Globus pallidus (tissue), 1 donor: ENCODE measurements at places on chromosomes 6 and 20.

- DNase-seq = no peak
Observed at GRCh38 chr6:47111685-47112084, 69.6 kb upstream of the ADGRF1 start.

- DNase-seq = no peak
Observed at GRCh38 chr6:31597006-31597405, 4.2 kb upstream of the NCR3 start.

- DNase-seq = no peak
Observed at GRCh38 chr20:2279253-2279779, 16.5 kb upstream of the TGM3 start.

DNA sequence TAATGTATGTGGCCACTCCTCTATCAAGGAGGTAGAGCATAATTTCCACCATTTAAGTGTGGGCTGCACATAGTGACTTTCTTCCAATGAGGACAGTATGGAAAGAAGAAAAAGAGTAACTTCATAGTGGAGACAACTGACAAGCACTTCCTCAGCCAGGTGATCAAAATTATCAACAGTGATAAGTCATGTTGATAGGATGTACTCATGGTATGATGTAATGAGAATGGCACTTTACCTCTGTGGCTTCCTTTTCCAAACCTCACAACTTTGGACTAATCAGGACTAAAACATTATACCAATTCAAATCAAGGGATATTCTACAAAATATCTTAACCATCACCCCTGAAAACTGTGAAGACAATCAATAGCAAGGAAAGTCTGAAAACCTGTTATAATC is 302.3 kb upstream of the CITED2 start:
- no peak for DNase-seq

DNA sequence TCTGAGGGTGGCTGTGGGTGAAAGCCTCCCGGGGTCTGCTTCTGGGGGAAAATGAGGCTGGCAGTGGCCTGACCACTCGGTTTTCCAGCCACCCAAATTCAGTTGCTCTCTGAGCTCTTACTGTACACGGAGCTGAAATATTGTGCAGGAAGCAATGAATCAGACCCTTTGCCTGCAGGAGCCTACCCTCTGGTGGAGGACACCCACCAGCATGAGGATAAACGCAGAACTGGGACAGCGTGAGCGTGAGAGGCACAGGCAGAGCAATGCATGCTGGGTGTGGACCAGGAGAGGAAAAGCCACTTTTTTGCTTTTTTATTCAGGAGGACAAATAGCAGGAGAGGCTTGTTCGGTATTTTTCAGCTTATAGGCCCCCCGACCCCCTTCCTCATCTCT is 298.0 kb downstream of the QKI start:
- DNase-seq = no peak

- no peak for DNase-seq
Observed at GRCh38 chr6:110930781-110931180, 27.7 kb upstream of the GTF3C6 start.

DNA sequence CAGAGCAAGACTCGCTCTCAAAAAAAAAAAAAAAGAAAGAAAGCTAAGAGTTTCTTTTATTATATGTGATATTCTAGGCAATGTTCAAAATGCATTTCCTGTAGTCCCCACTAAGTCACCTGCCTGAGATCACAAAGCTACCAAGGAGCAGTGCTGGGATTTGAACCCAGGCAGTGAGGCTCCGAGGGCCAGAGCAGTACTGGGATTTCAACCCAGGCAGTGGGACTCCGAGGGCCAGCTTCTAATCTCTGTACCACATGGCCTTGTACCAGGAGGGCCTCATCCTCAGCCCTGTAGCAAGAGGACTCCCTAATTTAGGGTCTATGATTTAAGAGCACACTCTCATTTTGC is 39.7 kb downstream of the ZMYND8 start:
- DNase-seq = no peak

DNA sequence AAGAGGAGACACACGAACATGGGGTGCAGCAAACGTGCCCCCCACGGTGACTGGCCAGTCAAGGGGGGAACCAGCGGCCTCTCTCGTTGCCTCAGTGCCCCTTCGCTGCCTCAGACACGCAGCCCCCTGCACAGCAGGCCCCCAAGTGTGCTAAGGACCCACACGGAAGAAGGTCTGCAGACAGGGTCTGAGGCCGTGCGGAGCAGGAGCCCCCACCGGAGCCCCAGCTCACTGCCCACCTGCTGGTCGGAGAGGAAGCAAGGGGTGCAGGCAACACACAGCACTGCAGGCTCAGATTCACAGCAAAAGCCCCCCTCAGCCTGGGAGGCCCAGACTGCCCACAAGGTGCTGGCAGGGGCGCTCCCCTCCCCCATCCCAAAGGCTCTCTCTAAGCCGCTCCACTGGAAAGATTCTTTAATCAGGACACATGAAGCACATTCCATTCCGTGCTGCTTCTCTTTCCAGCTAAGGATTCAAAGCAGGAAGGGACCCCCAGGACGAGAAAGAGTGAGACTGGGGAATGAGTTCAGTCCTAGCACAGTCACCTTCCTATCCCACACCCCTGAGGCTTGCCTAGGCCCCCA is 105.1 kb downstream of the SLC23A2 start:
- no peak for DNase-seq
